Foreskin melanocyte (primary cell): ENCODE measurements at places on chromosomes 13 and 19.

- peak; percentile 88 for DNase-seq
Measured at GRCh38 chr13:21435687-21436151, 23.4 kb downstream of the ZDHHC20 start.

- DNase-seq = no peak
Measured at GRCh38 chr19:16340092-16340491, 15.5 kb downstream of the KLF2 start.

DNA sequence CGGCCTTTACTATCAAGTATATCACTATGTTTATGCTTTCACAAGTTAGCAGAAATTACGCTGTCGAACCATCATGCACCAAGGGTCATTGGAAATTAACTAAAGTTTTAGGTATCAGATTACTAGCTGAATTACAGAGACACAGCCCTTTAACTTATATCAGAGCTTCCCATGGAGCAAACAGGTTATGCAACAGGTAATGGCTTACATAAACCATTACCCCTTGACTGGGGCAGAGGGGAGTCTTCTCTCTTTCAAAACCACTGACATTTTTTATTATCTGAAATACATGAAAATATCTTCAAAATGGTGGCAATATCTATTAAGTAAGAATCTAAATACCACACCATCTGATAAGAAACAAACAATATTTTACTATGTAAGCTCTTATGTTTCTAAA lies 1692.9 kb upstream of the SLC10A2 start:
- DNase-seq = no peak

- no peak for DNase-seq
Measured at GRCh38 chr19:13055213-13056051, 47.2 kb downstream of the LYL1 start.

DNA sequence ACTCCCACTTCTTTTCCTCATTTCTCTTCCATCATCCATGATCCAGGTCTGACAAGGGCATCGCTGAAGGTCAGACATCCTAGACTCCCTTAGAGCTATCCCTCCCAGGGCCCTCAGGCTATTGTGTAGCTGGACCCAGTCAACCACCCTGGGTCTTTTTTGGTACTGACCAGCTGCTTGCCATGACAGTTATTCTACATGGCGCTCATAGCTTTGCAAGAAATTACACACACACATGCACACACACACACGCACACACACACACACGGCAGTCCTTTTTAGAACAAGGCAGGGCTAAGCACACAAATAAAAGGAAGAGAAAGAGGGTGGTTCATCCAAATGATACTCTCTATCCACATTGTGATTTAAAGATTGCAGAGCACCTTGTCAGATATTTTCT lies 18.3 kb downstream of the SIAH3 start:
- DNase-seq = no peak

GRCh38 chr19:58374200-58374599 lies 6.6 kb downstream of the ZNF837 start:
- DNase-seq = no peak

DNA sequence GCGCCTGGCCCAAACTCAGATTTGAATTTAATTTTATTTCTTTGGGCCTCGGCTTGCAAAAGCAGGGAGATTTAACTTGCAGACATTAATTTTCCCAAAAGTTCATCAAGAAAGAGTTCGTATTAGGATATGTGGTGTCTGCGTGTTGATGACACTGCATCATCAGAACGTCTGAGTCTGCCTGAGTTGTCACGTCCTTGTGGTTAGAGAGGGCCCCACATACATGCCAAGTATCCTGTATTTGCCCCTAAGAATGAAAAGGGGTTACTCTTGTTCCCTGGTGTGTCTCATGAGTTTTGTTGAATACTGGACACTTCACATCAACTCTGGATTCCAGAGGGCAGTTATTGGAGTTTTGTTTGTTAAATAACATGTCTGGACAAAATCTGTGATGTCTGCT lies 5.6 kb upstream of the TEX29 start:
- no peak for DNase-seq

GRCh38 chr13:109209526-109209925 lies 576.9 kb downstream of the IRS2 start:
- DNase-seq = no peak

DNA sequence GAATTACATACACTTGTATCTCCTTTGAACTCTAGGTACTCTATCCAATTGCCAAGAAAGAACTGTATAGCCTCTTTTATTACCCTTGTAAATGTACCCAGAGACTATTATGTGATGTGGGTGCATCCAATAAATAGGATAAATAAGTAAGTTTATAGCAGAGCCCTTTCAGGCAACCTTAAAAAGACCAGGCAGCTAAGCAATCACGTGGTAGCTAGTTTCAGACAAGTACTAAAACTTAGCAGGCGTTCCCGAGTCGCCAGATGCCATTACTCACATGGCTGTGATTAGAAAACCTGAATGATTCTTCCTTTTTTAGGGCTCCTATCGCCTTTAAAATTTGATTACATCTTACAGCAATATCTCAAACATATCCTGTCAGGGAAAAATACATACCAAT lies 1303.0 kb downstream of the EFNB2 start:
- no peak for DNase-seq

GRCh38 chr13:82833923-82834322 lies 1048.4 kb downstream of the SLITRK1 start:
- DNase-seq = no peak

GRCh38 chr19:3210347-3211017 lies 14.0 kb upstream of the CELF5 start:
- peak; percentile 10 for DNase-seq

DNA sequence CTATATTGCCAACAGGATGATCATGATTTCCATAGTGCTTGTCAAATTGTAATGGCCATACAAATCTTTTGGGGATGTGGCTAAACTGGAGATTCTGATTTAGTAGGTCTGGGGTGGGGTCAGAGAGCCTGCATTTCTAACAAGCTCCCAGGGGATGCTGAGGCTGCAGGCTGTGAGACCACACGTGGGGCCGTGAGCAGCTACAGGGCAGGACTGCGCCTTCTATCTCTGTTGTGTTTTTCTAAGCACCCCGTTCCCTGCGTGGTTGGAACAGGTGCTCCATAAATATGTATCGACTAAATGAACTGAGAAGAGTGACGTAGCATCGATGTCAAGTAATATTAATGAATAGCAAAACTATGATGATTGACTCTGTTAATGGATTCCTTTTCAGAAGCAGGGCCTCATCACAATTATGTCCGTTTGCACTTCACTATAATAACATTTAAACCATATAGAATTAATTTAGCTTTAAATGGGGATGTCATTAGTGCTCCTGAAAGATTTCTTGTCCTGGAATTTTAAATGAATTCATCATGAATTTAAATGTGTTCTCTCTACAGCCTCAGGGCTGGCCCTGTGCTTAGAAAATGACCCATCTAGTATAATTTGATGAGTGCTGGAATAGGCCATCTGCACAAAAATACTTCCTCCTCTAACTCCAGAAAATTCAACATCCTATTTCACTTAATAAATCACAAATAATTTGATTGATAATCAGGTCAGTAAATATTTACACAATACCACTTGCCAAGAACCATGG lies 51.7 kb upstream of the SIAH3 start:
- DNase-seq = no peak

- no peak for DNase-seq
Measured at GRCh38 chr19:14473978-14474578, 1.1 kb downstream of the PTGER1 start.

DNA sequence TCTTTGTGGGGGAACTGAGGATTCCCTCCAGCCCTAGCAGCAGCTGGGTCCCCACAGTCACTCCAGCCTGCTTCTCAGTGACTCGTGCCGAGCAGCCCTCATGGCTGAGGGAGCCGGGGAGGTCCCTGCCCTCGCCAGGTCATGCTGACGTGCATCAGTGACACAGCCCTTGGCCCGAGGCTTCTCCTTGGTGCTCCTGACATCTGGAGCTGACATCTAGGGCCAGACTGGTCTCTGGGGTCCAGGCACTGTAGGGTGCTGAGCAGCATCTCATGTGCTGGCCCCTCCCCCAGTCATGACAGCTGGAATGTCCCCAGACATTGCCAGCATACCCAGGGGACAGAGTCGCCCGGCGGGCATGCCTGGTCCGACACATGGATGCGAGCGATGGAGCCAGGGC lies 14.4 kb downstream of the COMP start:
- DNase-seq = no peak

- DNase-seq = no peak
Measured at GRCh38 chr13:99057310-99057975, 79.6 kb upstream of the DOCK9 start.

- no peak for DNase-seq
Measured at GRCh38 chr19:7783991-7784423, 21.0 kb downstream of the CLEC4M start.

DNA sequence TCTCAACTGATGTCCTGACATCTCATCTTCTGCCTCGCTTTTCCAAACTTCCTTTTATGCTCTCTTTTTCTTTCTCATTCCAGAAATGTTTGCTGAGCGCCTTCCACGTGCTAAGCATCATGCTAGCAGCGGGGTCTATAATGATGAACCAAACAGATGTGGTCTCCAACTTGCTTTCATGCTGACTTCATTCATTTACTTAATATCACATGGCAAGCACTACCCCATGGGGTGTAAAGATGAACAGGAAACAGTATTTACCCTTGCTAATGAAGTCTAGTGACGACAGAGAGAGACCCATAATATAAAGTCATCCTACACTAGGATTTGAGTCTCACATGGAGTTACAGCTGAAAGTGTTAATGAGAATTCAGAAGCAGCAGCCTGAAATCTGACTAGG lies 21.6 kb upstream of the URAD start:
- no peak for DNase-seq

GRCh38 chr13:111912991-111913760 lies 153.8 kb upstream of the SOX1 start:
- peak; percentile 71 for DNase-seq

- DNase-seq = no peak
Measured at GRCh38 chr19:2477141-2477710, 1.3 kb downstream of the GADD45B start.

- peak; percentile 61 for DNase-seq
Measured at GRCh38 chr19:48290771-48291488, 21.0 kb downstream of the ZNF114 start.

GRCh38 chr19:2213799-2214198 lies 22.3 kb downstream of the PLEKHJ1 start:
- DNase-seq = no peak

- DNase-seq = no peak
Measured at GRCh38 chr19:40791349-40791748, 7.6 kb upstream of the EGLN2 start.

DNA sequence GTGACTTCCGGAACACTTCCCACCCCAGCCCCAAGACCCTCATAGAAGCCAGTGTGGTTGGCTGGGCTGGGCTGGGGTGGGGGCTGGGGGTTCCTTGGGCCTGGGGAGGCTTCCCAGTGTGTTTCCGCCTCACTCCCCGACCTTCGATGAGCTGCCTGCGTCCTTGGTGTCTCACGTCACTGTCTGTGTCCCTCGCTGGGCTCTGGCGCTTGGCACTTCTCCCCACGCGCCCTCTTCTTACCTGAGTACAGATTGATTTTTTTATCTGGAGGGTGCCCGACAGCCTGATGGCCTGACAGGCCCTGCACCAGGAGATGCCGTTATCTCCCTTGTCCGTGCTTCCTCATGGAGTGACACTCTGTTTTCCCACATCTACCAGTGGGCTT lies 7.6 kb upstream of the GRIN3B start:
- no peak for DNase-seq

DNA sequence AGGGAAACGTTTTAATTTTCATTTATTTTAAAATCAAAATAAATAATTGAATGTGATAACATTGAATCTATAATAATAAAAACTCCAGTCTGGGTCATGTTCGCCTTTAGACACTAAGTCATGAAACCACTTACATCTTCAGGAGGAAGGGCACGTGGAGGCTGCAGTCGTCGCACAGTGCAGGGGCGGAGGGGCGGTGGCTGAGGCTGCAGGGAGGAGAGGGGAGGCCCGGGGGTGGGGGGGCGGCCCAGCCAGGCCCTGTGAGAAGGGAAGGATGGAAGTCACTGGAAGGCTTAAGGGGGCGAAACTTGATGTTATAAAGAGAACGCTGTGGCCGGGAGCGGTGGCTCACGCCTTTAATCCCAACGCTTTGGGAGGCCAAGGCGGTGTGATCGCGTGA lies 14.9 kb upstream of the LATS2 start:
- DNase-seq = no peak

GRCh38 chr19:10848230-10848856 lies at the start of gene C19orf38:
TSS of gene C19orf38 (plus strand) at chr19:10848415. CDS start at chr19:10848509, 94 bp downstream.
- no peak for DNase-seq

DNA sequence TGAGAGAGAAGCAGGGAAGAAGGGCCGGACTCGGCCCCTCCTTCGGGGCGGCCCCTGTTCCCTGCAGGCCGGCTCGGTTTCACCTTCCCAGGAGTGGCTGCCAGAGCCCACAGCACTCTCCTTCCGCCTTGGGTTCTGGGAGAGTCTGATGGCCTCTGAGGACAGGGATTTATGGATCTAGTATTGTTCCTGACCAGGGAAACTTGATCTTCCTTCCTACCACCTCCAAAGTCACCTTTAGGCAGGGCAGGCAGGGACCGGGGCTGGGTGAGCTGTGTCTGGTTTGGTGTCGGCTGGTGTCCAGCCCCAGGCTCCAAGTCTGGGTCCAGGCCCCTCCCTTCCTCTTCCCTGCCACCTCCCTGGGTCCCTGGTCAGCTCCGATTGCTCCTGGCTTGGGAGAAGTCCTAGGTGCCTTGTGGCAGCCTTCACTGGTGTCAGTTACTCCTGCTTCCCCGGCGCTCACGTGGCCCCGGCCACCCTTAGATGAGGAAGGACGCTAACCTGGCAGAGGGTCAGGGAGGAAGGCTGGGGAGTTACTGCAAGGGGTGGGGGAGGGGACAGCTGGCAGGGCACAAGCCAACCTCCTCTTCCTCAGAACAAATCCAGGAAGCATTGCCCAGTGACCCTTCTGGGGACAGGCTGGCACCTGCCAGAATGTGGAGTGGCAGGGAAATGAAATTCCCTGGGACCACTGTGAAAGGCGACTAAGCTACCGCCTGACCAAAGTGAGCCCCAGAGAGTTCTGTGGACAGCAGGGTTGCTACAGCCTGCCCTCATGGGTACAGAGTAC lies 18.8 kb downstream of the RFX1 start:
- no peak for DNase-seq
